ENCODE measurements at places on chromosomes 16 and 17.

- DNase-seq, result no peak
Measured at GRCh38 chr16:66189951-66190350, 176.5 kb upstream of the CDH5 start.

DNA sequence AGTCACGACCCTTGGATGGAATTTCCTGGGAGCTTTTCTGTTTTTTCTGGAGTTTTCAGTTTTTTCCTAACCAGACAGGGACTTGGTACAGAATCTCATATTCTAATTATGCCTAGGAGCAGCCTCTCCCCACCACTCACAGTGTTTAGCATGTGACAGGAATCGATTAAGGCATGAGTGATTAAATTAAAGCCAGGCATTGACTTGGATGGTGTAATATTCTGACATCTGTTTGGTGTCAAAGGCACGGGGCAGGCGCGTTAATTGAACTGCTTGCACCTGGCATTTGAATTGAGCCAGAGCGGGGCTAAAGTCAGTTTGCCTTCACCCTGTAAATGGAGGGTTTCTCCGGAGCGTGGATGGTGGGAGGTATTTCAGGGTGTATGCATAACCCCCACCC, 11.9 kb downstream of the MAPT start:
- no peak for DNase-seq

DNA sequence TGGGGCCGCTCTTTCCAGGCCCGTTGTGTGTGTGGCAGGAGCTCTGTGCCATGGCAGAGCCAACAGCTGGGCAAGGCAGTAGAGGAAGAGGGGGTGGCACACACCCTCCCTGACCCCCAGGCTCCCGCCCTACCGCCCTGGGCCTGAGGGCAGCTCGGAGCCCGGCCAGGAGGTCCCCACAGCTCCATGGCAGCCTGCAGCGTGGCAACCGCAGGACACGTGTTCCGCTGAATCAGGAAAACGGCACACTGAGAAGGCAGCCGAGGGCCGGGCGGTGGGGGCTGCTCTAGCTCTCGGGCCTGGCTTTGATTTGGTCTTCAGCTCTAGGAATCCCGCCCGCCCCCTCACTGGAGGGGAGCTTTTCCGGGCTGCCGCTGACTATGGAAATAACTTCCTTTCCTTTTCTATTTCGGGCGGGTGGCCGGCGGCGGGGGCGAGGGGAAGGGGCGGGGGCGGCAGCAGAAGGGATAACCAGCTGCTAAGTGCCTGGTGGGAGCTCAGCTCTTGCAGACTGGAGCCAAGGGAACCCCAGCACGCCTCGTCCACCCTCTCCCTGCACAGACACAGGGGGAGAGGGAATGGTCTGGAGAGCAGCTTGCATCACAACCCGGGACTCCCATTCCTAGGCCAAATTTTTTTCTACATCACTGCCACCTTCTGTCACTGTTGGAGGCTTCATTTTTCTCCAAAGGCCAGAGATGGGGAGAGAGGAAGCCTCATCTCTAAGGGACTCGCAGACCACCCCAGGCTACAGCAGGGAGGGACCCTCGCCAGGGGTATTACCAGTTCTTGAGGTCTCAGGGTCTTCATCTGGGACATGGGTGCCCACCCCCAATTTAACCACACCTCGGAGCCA, 24.8 kb upstream of the MRPS23 start:
- no peak for DNase-seq

DNA sequence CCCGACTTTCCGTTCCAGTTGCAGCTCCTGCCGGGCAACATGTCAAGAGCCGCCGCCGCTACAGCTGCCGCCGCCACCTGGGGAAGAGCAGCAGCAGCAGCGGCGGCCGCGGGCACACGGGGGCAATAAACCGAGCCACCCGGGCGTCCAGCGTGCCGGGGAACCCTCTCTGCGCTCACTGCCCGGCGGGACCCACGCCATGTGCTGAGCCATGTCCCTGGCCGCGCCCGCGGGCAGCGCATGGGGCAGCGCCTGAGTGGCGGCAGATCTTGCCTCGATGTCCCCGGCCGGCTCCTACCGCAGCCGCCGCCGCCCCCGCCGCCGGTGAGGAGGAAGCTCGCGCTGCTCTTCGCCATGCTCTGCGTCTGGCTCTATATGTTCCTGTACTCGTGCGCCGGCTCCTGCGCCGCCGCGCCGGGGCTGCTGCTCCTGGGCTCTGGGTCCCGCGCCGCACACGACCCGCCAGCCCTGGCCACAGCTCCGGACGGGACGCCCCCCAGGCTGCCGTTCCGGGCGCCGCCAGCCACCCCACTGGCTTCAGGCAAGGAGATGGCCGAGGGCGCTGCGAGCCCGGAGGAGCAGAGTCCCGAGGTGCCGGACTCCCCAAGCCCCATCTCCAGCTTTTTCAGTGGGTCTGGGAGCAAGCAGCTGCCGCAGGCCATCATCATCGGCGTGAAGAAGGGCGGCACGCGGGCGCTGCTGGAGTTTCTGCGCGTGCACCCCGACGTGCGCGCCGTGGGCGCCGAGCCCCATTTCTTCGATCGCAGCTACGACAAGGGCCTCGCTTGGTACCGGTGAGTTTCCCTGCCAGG, 604 bp downstream of the HS3ST3B1 start:
- no peak for DNase-seq

DNA sequence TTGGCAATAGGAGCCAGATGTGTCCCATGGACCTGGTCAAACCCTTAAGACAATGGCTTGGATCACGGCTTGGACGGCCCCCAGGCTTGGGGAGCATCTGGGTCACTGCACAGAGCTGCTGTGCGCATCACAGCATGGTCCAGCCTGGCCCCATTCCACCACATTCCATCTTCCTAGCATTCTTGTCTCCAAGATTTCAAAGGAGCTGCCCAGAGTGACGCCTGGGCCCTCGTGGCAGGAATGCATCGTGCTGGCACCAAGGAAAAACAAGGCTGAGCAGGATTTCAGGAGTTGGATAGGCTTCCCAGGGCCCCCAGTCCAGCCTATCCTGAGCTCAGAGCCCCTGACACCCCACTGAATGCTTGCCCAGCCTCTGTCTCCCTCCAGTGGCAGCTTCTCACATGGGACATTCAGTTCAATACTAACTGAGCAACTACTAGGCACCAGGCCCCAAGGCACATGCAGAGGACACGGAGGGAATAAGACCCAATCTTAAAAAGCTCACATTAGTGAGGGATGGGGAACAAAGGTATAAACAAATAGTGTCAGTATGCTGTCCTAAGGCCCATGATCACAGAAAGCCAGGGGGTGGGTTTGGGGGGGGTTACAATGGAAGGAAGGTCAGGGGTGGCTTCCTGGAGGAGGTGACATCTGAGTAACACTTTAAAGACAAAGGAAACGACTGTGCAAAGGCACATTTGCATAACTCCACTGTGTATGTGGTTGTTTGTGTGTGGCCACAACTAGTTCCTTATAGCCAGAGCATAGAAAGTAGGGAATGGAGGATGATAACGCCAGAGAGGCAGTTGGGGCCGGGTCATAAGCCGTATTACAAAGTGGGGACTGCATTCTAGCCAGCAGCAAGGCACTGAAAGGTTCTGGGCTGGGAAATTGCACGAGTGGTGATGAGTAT, 34.1 kb downstream of the TK2 start:
- DNase-seq, result no peak

DNA sequence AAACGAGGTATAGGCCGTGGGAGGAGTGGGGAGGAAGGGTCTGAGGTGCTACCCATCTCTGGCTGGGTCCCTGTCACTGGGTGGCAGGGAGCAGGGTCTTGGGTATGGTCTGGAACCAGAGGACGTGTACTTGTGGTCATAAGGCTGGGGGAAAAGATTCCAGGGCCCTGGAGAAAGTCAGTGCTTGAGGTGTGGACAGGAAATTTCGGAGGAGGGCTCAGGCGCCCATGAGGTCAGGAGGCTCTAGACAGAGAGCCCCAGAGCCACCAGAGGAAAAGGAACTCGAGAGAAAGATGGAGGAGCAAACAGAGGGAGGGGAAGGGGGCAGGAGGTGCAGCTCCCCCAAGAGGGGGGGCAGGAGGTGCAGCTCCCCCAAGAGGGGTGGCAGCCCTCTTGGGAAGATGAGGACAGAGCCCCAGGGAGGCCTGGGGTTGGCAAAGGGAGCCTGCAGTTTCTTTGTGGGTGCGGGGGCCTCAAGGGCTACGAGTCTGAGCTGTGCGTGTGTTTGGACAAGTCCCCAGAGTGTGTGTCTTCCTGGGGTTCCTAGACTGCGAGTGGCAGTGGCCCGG, 683 bp upstream of the SLC7A6 start:
- no peak for DNase-seq

GRCh38 chr17:6255322-6255721, 179.6 kb downstream of the AIPL1 start:
- DNase-seq, result no peak

DNA sequence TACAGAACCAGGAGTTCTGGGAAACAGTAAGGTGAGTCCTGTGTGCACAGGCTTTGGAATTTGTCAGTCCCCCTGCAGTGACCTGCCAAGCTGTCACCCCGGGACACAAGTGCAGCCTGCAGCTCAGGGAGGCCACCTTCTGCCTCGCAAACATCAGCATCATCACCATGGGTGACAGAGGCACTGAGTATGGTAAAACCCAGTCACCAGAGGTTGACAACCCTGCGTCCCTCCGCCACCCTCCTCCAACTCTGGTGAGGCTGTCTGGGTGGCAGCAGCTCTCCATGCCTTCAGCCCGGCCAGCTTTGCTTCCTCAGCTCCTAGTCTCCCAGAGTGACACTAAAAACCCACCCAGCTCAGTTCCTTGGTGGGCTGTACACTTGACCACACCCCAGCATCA, 221.0 kb downstream of the CPPED1 start:
- no peak for DNase-seq

- DNase-seq, result no peak
Measured at GRCh38 chr17:83185023-83186002, 105.9 kb downstream of the METRNL start.

Data from left renal cortex interstitium (tissue), 4 donors.